H7 (cell line): ENCODE measurements at places on chromosomes 1 and 21. TPM values are rescaled to one million over a fixed set of nuclear protein-coding genes. Genes with fewer than 3 reads are reported as not detected.

DNA sequence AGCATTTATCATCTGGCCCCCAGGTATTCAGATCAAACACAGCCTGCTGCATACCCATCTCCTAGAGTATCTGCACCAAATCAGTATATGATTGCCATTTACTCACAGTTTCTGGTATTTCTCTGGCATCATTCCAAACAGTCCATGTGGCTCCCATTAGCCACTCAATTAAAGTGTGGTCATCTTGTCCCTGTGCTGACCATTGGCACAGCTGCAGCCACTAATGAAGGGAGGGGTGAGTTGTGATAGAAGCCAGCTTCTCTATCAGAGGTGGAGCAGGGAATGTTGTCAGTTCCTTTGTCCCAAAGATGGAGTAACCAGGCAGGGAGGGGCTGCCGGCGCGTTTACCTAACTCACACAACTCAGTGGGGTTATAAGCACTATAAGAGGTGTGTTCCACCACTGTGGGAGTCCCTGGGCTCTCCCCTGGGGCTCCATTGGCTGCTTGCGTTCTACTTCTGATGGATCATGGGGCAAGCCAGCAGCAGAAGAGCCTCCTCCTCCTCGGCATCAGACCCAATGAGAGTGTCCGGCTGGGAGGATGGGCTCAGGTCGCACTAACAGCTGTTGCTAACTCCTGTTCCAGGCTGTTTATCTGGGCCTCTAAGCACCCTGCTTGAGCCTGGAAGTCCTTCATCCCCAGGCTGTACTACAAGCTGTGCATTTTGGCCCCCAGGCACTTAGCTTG, 108.6 kb downstream of the GDAP2 start:
- DNase-seq, result no peak

DNA sequence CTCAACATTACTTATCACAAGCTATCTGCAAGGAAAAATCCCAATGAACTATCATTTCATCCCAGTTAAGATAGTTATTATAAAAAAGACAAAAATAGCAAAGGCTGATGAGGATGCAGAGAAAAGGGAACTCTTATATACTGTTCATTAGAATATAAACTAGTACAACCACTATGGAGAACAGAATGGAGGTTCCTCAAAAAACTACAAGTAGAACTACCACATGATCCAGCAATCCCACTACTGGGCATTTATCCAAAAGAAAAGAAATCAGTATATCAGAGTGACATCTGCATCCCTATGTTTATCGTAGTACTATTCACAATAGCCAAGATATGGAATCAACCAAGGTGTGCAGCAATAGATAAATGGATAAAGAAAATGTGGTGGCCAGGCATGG, 4.9 kb upstream of the C1orf185 start:
- no peak for DNase-seq

- no peak for DNase-seq
Observed at GRCh38 chr1:52925571-52926005, 1.5 kb upstream of the SCP2 start.

DNA sequence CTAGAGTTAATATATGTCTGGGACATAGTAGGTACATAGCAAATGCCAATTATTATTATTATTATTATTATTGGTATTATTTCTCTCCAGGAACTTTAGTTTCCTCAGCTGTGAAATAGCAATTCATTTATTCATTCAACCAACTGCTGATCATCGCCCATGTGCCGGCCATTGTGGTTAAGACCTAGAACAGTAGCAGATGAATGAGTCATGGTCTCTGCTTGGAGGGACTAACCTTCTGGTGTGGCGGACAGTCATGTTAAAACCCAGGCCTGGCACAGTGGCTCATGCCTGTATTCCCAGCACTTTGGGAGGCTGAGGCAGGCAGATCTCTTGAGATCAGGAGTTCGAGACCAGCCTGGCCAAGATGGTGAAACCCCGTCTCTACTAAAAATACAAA, 23.8 kb upstream of the LDLRAP1 start:
- peak; percentile 8 for DNase-seq

The FGR gene
- 0.07 and 0.30 TPM in 2 replicates for total RNA-seq

DNA sequence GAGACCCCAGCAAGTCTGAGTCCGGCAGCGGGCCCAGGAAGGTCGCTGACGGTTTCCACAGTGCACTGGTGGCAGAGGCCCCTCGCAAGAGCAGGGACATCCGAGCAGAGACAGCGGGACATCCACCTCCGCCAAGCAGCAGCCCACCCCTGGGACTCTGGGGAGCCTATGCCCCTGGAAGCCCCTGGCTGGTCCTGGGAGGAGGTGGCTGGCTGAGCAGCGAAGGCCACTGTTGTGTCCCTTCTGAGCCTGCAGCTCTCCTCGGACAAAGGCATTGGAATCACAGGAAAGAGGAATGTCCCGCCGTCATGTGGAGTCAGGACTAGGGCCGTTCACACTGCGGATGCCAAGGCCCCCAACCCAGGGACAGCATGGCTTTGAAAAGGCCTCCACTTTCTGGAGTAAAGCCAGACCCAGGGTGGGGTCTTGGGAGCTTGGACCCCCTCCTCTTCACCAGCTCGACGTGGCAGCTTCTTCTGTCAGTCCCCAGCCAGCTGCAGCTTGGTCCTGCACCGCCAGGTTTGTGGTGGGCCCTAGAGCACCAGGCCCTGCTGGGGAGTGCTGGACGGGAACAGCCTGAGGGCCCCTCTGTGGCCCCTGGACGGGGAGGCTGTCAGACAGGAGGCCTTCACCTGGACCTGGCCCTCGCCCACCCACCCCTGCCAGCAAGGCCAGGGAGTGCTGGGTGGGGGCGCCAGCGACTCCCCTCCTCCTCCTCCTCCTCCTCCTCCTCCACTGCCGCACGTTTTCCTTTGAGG, 1.4 kb downstream of the MEGF6 start:
- DNase-seq, result peak; percentile 81

The AIRE gene
- 0.07 and 0.31 TPM in 2 replicates for total RNA-seq

DNA sequence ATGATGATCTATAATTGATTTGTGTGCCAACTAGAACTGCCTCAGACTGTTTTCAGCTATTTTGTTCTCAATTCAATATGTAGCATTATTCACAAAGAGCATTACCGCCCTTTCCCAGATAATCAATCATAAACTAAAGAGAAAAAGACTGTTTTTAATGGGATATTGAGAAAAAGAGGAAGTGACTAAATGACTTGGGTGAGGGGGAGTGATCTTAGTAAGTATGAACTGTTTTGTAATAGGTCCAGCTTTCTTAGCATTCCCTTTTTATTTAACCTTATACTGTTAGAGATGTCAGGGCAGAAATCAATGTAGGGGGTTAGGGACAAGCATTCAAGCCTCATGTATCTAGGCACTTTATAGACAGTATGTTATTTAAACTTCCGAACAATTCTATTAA, 157.8 kb upstream of the DPYD start:
- DNase-seq, result no peak

The RGS7 gene
- 1.6 and 2.5 TPM in 2 replicates for total RNA-seq

The TMIGD3 gene
- total RNA-seq, result 0.17 TPM in 1 of 2 replicates, not detected in the other

- DNase-seq, result no peak
Observed at GRCh38 chr1:54835131-54835898, 34.2 kb upstream of the TTC22 start.

DNA sequence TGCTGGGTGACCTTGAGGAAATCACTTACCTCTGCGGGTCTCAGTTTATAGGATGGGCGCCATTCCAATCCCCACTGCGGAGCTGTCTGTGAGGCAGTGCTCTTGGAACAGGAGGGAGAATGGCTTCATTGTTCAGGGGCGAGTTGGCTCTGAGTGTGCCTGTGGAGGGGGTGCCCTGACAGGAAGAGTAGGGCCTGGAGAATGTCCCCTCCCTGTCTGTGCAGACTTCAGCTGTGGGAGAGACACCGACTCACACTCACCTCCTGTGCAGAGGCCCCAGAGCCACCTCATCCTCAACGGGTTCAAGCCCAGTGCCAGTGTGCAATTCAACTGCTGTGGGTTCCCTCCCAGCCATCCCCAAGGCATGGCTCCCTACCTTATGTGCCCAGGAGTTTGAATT, 17.1 kb downstream of the ADORA1 start:
- DNase-seq, result no peak

The KRTAP13-2 gene
- total RNA-seq, result not detected in 2 replicates

The SLAMF8 gene
- total RNA-seq, result not detected in 2 replicates

The RIPPLY3 gene
- total RNA-seq, result 0.52 and 0.94 TPM in 2 replicates

The CFAP74 gene
- total RNA-seq, result not detected in 2 replicates

GRCh38 chr1:157292302-157292701, 154.1 kb upstream of the ETV3 start:
- no peak for DNase-seq

GRCh38 chr1:7705048-7705907, 65.8 kb upstream of the VAMP3 start:
- peak; percentile 80 for DNase-seq

The OR2W3 gene
- not detected in 2 replicates for total RNA-seq

- no peak for DNase-seq
Observed at GRCh38 chr1:48793863-48794262, 17.2 kb upstream of the BEND5 start.

- peak; percentile 76 for DNase-seq
Observed at GRCh38 chr1:156435545-156436140, 64.9 kb downstream of the MEF2D start.

DNA sequence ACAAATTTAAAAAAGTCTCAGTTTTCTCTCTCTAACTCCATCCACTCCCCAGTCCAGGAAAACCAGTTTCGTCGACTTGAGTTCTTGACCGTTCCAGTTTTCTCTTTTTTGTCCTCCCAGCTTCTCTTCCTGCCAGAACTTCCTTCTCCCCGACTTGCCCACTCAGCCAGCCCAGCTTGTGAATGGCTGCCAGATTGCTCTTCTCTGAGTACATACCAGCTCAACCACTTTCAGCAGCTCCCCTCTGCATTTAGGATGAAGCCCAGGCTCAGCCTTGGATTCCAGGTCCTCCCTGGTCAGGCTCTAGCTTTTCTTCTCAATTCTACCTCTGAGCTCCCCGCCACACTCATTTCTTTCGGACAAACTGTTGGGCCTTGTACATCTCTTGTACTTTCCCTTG, 1.4 kb downstream of the DIO1 start:
- DNase-seq, result no peak

The RBM11 gene
- 2.2 and 3.3 TPM in 2 replicates for total RNA-seq

GRCh38 chr1:190179817-190180216, 297.8 kb downstream of the BRINP3 start:
- DNase-seq, result no peak

- no peak for DNase-seq
Observed at GRCh38 chr1:230085178-230085515, 18.1 kb downstream of the GALNT2 start.

DNA sequence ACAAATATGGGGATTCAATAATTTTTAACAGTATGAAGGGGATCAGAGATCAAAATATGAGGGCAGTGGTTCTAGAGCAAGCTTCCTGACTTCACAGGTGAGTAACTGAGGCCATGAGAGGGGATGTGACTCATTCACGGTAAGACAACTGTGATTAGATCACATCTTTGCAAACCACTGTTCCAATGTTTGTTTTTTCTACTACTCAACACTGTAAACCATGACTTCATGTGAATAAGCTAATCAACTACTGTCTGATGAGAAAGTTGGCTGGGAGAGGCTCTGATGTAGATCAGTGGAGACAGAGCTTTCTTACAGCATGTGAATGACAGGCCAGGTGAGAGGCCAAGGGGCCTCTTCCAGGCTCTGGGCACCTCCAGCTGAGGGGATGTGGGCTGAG, 84.7 kb downstream of the BRINP2 start:
- no peak for DNase-seq

GRCh38 chr1:59178339-59179187, 118.3 kb upstream of the FGGY start:
- no peak for DNase-seq

The SAMD13 gene
- 2.1 and 3.1 TPM in 2 replicates for total RNA-seq

GRCh38 chr21:41207401-41208375, 39.7 kb downstream of the BACE2 start:
- DNase-seq, result no peak

- no peak for DNase-seq
Observed at GRCh38 chr1:229283183-229283611, 12.3 kb downstream of the RAB4A start.

GRCh38 chr1:57550092-57550491, 126.2 kb upstream of the DAB1 start:
- DNase-seq, result no peak

The AMY1B gene
- total RNA-seq, result not detected in 2 replicates

DNA sequence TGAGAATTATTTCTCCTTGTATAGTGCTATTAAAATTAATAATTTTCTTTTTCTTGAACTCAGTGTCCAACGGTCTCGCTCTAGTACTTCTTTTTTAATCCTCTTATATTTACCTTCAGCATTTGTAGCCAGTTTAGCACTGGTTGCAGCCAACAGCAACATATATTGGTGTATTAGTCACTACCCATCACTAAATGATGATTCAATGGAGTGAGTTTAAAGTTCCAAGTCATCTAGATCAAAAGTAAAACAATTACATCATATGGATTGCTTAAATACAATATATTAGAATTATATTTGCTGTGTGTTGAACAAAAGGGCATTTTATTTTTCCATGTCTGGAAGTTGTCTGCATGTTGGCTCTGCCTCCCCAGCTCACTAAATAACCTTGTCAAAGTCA, 591.8 kb downstream of the ADGRL2 start:
- DNase-seq, result no peak

GRCh38 chr1:43671193-43671592, 21.2 kb downstream of the KDM4A start:
- no peak for DNase-seq

GRCh38 chr1:42766741-42767509, at the start of the genes C1orf50 and P3H1:
Gene C1orf50 (plus strand): TSS chr1:42767249. CDS start chr1:42767312, 63 bp downstream.
Gene P3H1 (minus strand): TSS chr1:42767028. CDS start chr1:42766971, 57 bp downstream.
- DNase-seq, result peak; percentile 99

The OR2T29 gene
- not detected in 2 replicates for total RNA-seq

- no peak for DNase-seq
Observed at GRCh38 chr1:96723377-96723776, 1.8 kb downstream of the PTBP2 start.

- DNase-seq, result no peak
Observed at GRCh38 chr1:79633456-79633855, 626.9 kb upstream of the ADGRL4 start.

GRCh38 chr1:168246506-168246905, 20.7 kb downstream of the SFT2D2 start:
- DNase-seq, result no peak

DNA sequence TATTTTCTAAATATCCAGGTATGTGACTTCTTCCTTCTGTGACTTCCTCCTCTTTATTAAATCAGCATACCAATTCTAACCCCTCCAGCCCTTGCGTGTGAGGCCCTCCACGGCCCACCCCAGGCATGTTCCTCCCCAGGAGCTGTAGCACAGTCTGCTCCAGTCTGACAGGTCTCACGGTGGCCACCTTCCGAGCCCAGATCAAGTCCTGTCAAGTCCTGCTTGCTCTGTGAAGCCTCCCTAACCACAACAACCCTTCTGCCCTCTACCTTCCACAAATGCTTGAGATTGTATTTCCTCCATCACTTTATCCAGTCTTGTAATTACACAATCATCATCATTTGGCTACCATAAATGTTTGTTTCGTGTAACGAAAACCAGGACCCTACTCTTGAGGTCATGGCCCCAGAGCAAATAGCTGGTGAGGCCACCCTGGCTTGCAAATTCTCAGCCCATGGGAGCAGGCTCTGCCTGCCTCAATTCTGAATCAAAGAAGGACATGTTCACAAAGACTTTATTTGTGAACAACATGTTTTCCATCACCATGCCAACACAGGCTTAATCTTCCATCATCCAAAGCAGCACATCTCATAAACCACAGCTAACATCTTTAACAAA, 33.0 kb upstream of the S100A7 start:
- no peak for DNase-seq
